ENCODE measurements at places on chromosomes 11 and 22.

DNA sequence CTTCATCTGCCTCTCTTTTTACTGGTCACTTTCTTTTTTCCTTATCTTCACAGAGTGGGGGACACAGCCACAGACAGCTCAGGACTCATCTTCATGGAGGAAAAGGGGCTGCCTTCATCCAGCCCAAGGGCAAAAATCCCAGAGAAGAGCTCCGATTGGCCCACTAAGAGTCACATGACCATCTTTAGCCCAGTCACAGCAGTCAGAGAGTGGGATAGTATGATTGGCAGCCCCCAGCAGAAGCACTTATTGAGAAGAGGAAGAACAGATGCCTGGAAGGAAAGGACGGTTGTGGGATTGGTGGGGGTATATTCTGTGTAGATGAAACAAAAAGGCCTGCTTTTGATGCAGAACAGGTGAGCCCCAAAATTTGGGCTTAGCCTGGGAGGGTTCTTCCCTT, 77.8 kb downstream of the MN1 start:
- no peaks in the 10 kb centered on the region for H3K36me3 ChIP-seq
- no peak overlapping the region for H3K27ac ChIP-seq
- DNase-seq: no peak
- peaks cover 10% of the 10 kb centered on the region for H3K27me3 ChIP-seq
- no peak overlapping the region for H3K4me3 ChIP-seq

DNA sequence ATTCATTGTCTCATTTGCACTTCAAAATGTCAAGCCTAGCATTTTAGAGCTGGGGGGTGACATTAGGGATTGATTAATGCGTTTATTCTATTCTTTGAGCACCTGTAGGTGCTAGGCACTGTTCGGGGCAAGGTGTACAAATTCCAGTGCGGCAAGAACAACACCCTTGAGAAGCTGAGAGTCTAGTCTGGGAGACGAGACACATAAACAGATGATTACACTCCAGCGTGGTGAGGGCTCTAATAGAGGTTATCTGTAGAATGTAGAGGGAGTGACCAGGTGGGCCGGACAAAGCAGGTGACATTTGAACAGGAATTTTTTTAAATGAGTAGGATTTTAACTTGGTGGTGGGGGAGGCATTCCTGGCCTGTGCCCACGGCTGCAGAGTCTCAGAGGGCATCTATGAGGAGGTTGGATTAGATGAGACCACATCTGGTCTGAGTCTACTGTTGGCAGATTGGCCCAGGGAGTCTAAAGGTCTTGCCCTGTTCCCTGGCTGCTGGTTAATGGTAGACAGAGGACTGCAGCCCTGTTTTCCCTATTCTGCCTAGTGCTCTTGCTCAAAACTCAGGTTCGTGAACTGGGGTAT, 970 bp downstream of the CAT start:
- no peaks in the 10 kb centered on the region for H3K27me3 ChIP-seq
- peaks cover 2% of the 10 kb centered on the region for H3K36me3 ChIP-seq
- no peak for DNase-seq
- H3K4me1 ChIP-seq: peaks cover 31% of the 10 kb centered on the region
- H3K27ac ChIP-seq: peak overlapping the region; percentile 90

GRCh38 chr11:17238377-17238776, 30.6 kb upstream of the PIK3C2A start:
- no peak overlapping the region for H3K27ac ChIP-seq
- no peaks in the 10 kb centered on the region for H3K36me3 ChIP-seq
- DNase-seq: no peak
- H3K27me3 ChIP-seq: peaks cover 16% of the 10 kb centered on the region
- H3K4me3 ChIP-seq: no peak overlapping the region

- no peak overlapping the region for H3K4me3 ChIP-seq
- H3K27ac ChIP-seq: no peak overlapping the region
- H3K36me3 ChIP-seq: no peaks in the 10 kb centered on the region
- peaks cover 1% of the 10 kb centered on the region for H3K27me3 ChIP-seq
- H3K4me1 ChIP-seq: no peaks in the 10 kb centered on the region
These were observed 20.2 kb downstream of the C22orf31 start for GRCh38 chr22:29041408-29041807.

DNA sequence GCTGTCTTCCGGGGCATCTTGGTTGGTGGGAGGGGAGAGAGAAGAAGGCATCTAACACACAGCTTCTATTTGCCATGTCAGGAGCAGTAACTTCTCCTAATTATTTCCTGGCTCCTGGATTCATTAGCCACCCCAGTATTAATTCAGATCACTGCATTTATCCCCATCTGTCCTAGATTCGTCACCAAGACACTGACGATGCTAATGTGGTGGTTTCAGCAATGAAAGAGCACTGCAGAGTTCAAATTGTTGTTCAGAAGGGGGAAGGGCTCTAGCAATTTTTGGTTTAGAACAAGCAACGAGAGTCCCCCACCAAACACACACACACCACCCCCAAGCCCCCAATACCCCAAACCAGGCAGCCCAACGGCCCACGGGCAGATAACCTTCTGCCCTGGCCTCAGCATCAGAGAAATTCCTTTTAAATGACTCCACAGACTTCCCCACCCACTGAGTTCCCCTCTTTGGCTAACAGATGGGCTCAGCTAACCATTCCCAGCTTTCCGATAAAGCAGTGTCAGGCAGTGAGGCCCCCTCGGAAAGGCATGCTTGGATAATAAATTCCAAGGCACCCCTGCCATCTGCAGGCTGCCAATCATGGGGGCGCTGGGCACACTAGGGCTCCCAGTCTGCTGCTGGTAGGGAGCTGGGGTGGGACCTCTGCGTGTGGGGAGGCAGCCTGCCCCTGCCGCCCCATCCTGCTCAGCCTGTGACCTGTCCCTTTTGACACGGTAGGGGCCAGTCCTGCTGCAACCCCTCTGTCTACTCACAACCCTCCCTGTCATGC, 453.5 kb downstream of the MIAT start:
- no peak overlapping the region for H3K4me3 ChIP-seq
- no peak overlapping the region for H3K27ac ChIP-seq
- peaks cover 3% of the 10 kb centered on the region for H3K27me3 ChIP-seq
- no peak for DNase-seq
